ELF-1 (cell line): ENCODE measurements at places on chromosomes 4 and X.

GRCh38 chrX:124462931-124463330 is 116.6 kb downstream of the SH2D1A start:
- DNase-seq: no peak

- DNase-seq: no peak
Measured at GRCh38 chrX:135393051-135393450, 28.7 kb upstream of the SMIM10L2A start.

- DNase-seq: no peak
Measured at GRCh38 chr4:20576861-20577260, 123.4 kb upstream of the PACRGL start.

GRCh38 chr4:70759126-70759525 is 37.4 kb downstream of the RUFY3 start:
- no peak for DNase-seq

DNA sequence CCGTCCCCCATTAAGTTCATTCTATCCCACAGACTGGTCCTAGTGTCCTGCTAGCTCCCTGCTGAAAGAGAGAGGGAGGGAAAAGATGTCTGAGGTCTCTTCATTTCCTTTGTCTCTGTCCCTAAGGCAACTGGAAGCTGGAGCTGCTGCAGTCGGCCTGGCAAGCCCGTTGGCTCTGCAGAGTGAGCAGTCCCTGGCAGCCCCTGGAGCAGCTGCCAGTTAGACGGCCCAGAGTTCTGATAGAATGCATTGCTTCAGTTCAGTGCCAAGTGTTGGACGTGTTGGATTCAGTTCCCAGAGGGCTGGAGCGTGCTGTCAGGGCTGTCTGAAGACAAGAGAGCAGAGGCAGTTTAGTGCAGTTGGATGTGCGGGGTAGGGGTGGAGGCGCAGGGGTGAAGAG is 975 bp downstream of the KCNE5 start:
- DNase-seq: no peak

- no peak for DNase-seq
Measured at GRCh38 chr4:179291657-179292056, 1849.4 kb upstream of the AGA start.

DNA sequence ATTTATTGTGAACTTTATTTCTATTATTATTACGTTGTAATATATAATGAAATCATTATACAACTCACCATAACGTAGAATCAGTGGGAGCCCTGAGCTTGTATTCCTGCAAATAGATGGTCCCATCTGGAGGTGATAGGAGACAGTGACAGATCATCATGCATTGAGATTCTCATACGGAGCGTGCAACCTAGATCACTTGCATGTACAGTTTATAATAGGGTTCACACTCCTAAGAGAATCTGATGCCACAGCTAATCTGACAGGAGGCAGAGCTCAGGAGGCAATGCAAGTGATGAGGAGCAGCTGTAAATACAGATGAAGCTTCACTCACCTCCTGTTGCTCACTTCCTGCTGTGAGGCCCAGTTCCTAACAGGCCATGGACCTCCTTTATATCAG is 2170.2 kb downstream of the PCDH7 start:
- DNase-seq: no peak

DNA sequence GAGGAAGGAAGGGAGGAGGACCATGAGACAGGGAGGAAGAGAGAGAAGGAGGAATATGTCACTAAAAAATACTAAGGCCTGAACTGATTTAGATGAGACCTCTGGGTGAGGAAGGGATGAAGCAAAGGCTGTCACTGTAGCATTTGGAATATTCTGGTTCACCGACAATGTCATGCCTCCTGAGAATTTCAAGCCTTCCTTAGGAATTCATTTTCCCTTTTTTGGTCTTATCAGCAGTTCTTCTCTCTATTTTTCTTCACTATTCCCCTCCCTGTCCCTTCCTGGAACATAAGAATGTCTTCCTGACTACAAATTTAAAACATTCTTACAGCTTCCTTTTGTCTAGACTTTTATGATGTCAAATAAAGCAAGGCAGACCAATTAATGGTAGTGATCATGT is 527.8 kb downstream of the INPP4B start:
- DNase-seq: no peak

DNA sequence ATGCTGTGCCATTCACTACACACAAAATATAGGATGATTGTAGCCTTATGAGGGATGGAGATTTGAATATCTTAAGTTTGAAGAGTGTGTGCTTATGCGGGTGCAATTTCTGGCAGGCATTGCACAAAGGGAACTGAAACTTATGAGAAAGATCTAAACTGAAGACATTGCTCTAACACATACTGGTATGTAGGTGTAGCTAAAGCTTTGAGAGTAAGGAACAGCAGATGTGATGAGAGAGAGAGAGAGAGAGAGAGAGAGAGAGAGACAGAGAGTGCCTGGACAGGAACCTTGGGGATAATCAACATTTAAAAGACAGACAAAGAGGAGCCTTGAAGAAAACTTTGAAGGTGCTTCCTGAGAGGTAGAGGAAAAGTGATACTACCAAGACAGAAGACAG is 379.7 kb downstream of the SPRY1 start:
- DNase-seq: no peak

GRCh38 chrX:134244043-134244442 is 7.1 kb downstream of the CCDC160 start:
- no peak for DNase-seq

DNA sequence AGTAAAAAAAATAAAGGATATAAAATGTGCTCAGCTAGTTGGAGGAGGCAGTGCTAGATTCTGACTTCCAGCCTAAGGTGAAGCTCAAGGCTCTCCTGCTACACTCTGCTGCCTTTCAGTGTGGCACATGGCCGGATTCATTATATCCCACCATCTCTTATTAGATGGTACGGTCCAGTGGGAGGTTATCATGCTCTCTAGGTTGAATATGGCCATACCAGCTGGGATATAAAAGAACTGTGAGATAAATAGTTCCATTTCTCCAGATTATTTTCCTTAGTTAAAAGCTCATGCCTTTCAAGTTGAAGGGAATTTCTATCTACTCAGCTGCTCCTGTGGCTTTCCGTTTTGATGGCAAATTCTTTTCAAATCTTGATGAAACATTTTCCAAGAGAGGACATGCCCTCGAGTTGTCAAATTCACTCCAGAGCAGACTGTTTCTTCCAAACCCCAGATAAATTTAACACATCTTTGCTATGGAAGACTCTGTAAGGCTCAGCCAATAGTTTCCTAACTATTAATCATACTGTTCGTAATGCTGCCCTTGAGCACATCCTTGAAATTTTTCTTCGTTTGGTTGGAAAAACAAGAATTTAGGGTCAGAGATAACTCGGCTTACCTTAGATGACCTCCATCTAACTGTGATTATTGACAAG is 2.2 kb upstream of the MGARP start:
- DNase-seq: no peak

DNA sequence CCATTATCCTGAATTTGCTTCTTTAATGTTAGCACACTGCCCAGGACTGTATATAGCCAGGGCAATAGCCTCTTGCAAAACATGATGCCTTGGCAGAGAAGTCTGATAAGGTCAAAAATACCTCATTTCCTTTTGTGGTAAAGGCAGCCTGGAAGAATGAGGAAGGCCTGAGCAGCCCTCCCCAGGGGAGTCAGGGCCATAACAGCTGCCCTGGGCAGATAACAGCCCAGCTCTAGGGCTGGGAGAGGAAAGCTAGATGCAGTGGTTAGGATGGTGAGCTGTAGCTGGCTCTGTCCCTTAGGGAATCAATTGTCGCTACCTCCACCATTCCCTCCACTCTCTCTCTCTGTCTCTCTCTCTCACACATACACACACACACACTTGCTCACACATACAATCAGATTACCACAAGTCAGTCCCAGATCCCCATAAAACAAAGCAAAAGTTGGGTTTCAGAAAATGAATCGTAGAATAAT is 29.2 kb downstream of the EFHC2 start:
- DNase-seq: peak; percentile 51

- DNase-seq: no peak
Measured at GRCh38 chr4:15683143-15683495, 1.5 kb downstream of the FAM200B start.

- DNase-seq: peak; percentile 36
Measured at GRCh38 chrX:17689971-17690409, 47.3 kb upstream of the SCML1 start.

- DNase-seq: no peak
Measured at GRCh38 chr4:5212255-5213013, 161.2 kb downstream of the STK32B start.

DNA sequence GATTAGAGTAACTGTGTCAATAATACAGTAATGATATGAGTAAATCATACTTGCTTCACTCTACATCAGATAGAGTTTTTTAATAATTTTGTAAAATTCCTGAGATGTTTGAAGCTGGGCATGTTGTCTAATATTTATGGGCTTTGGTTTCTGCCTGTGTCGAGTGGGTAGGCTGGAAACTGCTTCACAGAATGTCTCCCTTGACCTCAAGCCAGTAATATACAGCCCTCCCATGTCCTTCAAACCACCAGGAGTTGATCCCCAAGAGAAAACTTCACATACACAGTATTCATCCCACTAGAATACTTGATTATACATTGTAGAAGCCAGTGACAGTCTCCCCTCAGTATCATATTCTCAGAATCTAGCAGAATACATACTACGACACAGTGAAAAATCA is 284.8 kb upstream of the TENM3 start:
- DNase-seq: no peak

DNA sequence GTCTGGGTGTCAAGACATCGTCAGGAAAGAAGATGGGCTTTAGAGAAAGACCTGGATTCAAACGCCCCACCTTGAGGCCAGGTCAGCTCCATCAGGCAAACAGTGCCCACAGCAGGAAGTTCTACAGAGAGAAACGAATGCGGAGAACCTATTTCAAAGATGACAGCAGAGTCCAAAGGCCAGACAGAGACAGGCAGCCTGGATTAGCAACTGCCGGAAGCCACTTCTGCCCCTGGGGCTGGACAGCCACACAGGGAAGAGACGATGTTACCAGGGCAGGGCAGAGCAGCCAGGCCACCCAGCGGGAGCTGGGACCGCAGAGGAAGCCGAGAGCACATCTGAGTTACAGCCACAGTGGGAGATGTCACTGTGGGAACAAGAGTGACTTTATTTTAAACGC is 1.2 kb downstream of the C4orf50 start:
- DNase-seq: peak; percentile 56

DNA sequence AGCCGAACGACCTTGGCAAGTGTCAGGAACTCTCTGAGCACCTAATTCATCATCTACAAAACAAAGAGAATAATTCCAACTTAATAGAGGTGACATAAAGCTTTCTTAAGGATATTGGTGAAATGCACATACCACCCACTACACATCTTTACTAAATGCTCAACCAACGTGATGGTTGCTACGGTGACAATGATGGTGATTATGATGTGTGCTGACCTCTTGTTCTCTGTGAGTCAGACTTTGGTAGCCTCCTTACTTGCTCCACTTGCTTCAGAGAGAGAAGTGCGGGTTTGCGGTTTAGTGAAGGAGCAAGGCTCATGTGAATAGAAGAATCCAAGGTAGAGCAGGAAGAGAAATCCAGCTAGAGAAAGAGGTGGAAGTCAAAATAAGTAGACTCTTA is 52.8 kb upstream of the CLNK start:
- DNase-seq: no peak

GRCh38 chr4:101355246-101355645 is 7.9 kb upstream of the PPP3CA start:
- no peak for DNase-seq
